ENCODE measurements at places on chromosomes 7 and 10.

GRCh38 chr7:112152186-112152585, 54.0 kb downstream of the DOCK4 start:
- no peak for DNase-seq

GRCh38 chr10:80609331-80609730, 71.6 kb downstream of the SH2D4B start:
- no peak for DNase-seq

GRCh38 chr7:1275451-1276381, 43.0 kb downstream of the UNCX start:
- no peak for DNase-seq

DNA sequence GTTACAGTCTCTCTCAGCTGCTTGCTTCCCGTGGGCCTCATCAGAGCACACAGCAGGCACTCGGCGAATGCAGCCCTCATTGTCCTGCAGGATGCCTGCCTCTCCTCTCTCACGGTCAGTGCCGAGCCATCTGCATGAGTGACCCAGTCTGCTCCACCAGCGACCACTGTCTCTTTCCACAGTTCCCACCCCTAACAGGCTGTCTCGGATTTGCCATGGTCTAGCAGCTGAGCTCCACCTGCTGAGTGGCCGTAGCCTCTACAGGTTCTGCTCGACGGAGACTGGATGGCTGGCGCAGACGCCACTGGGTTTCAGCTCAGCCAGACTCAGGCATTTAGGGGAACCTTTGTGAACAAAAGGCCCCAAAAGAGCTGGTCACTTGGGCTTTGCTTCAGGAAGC, 209.4 kb upstream of the FOXK1 start:
- no peak for DNase-seq

GRCh38 chr7:98955992-98956391, 77.7 kb downstream of the TRRAP start:
- DNase-seq: no peak
